GM18507 (cell line): ENCODE measurements at places on chromosomes 5 and 9.

DNA sequence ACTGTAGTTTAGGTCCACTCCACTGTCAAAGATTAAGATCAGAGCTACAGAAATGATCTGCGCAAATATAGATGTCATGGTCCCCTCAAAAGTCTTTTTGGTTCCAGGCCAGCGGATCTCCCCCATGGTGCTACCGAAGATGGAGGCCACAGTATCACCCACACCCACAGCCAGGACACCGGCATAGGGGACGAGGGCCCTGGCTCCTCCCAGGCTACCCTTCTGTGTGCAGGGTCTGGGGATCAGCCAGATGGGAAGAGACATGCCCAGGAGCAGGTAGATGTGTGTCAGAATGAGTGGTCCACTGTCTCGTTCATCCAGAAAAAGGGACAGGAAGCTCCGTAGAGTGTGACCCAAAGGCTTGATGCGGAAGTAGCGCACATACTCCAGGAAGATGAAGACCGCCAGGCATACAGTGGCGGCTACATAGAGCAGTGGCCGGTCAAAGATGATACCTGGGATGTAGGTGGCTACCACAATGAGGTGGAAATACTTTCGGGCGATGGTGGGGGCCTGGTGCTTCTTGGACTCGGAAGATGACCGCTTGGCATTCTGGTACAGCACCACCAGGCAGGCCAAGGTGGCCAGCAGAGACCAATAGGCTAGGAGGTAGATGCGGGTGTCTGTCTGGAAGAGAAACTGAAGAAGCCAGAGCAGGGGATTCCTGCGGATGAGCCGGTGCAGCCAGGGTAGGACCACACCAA is 1.5 kb downstream of the DOLK start:
- DNase-seq = no peak

- no peak for DNase-seq
These were observed 25.3 kb upstream of the ENHO start for GRCh38 chr9:34547960-34548611.

- no peak for DNase-seq
These were observed 32.3 kb downstream of the UBQLN1 start for GRCh38 chr9:83675466-83675865.

- DNase-seq = no peak
These were observed 16.9 kb downstream of the PDGFRB start for GRCh38 chr5:150138551-150139265.

DNA sequence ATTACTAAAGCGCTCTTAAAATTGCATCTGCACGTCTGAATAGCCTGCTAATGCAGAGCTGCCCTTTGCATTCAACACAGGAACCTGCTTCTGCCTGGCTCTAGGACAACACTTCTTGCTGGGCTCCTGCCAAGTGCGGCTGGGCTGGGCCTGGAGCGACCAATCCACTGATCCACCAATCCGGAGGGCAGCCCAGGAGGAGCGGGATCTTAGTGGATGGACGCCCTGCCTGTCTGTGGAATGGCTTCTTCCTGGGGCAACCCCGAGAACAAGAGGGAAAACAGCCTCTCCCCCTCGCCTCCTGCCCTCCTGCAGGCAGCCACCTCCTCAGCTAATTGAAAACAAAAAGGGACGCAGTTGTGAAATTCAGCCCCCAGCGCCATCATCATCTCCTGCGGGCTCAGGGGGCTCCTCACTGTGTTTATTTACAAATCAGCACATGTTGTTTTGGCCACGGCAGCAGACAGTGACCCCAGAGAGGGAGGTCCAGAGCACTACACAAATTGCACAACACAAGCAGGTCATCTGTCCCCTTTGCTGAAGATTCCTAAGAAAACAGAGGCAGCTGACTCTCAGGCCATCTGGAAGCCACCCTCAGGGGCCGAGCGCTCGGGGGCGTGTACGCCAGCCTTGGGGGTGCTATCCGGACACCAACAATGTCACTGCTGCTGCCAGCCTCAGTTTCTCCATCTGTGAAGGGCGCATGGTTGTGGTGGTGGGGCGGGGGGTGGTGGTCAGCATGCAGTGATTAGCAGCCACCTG is 57.3 kb downstream of the GADD45G start:
- no peak for DNase-seq

DNA sequence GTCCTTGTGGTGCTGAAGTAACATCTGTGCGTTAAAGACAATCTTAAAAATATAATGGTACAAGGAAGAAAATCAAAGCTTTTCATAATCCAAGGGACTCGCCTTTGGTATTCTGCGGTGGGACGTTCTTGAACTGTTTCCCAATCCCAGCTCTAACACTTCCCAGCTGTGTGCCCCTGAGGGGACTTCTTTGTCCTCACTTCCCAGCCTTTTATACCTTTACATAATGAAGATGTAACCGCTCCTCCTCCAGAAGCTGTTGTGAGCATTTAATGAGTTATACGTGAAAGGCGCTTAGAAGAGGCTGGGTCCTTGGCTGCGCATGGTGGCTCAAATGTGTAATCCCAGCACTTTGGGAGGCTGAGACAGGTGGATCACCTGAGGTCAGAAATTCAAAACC is 16.9 kb downstream of the STK10 start:
- DNase-seq = no peak

GRCh38 chr9:138118601-138119071 is 241.1 kb downstream of the CACNA1B start:
- DNase-seq = no peak

DNA sequence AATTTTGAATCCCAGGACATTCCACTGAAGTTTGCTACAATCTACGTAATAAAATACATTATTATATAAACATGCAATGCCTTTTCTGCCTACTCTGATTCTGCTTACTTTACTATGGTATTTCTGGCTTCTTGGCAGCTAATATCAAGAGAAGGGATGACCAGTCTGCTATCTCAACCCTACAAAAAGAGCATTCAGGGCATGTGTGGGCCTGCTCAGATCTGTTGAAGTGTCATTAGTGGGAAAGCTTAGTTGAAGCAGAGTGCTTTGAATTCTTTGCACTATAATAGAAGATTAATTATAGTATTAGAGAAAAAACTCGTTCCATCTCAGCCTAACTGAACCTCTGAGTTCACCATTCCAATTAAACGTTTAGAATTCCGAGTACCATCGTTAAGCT is 339.5 kb upstream of the ISL1 start:
- DNase-seq = no peak

DNA sequence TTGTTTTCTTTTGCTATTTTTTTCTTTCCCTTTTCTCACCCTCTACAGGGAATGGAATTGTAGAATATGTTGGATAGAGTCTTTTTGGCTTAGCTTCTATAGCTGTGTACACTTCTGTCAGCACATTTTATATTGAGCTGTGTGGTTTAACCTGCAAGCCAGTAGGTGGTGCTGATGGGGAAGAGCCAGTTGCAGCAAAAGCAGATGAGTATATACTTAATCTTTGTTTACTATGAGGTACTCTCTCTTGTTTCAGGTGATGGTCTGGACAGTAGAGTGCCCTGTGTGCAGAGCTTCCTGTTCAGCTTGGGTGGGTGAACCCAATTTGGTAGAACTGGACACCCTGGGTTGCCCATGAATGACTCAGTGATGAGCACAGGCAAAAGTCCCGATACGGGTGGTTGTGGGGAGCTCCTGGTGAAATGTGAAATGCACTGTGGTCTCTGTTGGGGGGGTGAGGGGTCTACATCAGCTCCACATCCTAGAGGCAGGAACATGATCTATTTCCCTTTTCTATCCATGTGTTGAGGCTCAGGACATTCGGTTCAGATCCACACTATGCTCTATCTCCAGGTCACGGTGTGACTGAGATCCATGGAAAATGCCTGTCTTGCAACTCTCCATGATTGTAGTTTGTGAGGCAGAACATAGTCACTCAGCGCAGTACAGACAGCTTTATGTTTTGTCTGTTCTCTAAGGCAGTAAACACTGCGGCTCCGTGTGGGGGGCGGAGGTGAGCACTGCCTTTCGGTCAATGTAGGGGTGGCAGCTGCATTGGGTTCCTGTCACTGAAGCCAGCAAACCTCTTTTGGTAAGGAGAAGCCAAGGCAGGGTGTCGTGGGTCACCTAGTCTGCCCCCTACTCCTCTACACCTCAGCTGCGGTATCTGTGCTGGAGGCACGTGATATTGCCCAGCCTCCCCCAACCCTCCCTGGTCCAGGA is 353.2 kb downstream of the PRR16 start:
- no peak for DNase-seq

DNA sequence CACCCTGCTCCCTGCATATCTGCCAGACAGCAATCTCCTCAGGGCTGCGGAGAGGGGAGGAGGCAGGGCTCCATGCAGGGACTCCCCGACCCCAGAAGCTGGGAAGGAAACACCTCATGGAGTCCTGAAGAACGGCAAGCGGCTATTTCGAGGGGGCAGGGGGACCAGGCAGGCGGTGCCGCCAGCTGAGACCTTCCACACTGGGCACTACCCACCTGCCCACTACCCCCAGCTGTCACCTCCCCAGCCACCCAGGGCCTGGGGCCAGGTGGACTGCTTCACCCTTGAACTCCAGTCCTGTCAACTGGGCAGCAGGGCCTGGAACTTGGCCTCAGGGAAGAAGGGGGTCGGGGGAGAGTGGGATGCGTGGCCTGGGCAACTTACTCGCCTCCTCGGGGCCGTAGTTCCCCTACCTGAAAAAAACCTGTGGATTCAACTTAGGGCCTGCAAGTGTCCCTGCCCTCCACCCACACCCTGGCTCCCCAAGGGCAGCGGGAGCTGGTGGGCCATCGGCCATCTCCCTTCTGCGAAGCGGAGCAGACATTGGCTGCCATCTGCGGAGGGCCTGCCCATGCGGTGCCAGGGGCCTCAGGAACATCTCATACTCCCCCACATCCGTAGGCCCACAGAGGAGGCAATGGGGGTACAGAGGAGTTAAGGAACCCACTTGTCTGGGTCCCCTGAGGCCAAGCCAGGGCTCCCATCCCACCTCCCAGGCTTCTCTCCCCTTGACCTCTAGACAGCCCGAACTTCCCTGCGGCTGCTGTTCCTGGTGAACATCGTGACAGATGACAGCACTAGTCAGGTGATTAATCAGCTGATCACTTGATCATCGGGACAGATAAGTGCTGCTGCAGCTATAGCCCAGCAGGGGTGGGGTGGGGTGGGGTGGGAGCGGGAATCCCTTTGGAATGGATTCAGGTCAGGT is 18.5 kb upstream of the RALGDS start:
- DNase-seq = no peak

DNA sequence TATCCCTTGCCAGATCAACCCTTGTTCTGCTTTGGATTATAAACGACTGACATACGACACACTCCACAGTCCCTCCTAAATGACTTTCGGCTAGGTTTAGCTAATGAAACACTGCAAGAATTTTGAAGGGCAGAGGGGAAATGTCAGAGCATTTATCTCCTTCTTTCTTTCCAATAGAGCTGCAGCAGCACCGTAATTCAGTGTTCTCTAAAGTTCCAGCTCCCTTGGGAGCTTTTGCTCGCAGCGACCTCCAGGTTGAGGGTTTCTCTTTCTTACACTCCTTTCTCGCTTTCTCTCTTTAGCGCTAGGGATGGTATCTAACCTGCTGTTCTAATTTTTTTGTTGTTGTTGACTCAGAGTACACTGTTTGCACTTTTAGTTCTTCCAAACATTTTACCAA is 467.1 kb upstream of the ST8SIA4 start:
- DNase-seq = no peak

- no peak for DNase-seq
These were observed 214.9 kb downstream of the FANCC start for GRCh38 chr9:95102572-95102971.

DNA sequence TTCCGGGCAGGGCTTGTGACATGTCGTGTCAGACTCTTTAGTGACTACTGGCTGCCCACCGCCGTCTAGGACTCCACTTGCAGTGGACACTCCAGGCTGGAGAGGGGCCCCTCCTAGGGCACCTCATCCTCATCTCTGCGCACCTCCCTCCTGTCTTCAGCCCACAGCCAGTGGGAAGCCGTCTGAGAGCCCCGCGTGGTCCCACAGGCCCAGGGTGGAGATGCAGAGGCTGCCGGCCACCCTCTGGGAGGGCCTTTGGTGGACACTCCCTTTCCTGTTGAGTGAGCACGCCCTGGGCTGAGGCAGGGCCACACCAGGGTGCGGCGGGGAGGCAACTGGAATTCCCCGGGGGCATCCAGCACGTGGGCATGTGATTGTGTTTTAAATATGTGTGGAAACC is 80.5 kb downstream of the IRX2 start:
- no peak for DNase-seq

DNA sequence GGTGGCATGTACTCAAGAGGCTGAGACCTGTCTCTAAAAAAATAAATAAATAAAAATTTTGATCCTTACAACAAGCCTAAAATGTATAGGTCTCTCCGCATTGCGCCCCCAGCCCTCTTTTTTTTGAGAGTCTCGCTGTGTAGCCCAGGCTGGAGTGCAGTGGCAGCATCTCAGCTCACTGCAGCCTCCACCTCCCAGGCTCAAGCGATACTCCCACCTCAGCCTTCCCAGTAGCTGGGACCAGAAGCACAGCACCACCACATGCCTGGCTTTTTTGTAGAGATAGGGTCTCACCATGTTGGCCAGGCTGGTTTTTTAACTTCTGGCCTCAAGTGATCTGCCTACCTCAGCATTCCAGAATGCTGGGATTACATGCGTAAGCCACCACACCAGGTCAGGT is 2.2 kb upstream of the GARIN3 start:
- DNase-seq = no peak

- DNase-seq = no peak
These were observed 13.4 kb downstream of the OLFM1 start for GRCh38 chr9:135100725-135101410.

GRCh38 chr5:28313953-28314352 is 1275.6 kb upstream of the CDH9 start:
- no peak for DNase-seq

DNA sequence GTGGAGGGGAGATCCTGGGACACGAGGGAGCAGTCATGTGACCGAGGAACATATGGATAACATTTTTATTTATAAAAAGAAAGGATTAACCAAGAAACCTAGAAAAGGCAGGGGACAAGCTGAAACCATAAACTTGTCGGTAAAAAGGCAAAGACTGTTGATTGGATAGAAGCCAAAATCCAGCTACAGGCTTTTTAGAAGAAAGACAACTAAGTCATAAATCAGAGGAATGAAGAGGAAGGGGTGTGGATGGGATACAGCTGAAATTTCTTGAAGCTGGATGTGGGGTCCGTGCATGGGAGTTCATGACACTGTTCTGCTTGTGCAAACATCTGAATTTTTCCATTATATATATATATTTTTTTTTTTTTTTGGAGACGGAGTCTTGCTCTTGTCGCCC is 110.7 kb upstream of the PHYKPL start:
- no peak for DNase-seq

- no peak for DNase-seq
These were observed 240.8 kb downstream of the KIF4B start for GRCh38 chr5:155254399-155254798.

GRCh38 chr9:86486891-86487837 is 133.0 kb upstream of the TUT7 start:
- no peak for DNase-seq

DNA sequence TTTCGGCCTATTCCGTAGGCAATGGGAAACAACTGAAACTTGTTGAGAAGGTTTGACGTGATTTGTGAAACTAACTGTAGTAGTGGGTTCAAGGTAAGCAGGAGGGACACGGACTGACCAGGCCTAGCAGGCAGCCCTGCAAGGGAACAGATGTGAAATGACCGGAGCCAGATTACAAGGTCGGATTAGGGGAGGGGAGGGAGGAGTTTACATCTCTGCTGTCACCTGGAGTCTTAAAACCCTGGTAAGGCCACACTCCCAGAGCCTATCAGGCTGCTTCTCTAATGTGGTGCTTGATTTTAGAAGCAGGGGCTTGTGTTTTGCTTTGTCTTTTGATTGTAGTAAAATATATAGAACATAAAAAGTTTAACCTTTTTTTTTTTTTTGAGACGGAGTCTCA is 3.5 kb upstream of the SPTAN1 start:
- no peak for DNase-seq
